ENCODE measurements at places on chromosomes 1 and 21.

GRCh38 chr1:203589171-203589570, 37.5 kb upstream of the ATP2B4 start:
- DNase-seq: peak; percentile 63

- peak; percentile 16 for DNase-seq
These were observed 177.1 kb downstream of the MAGI3 start for GRCh38 chr1:113567427-113567826.

GRCh38 chr1:217747156-217747769, 116.1 kb downstream of the SPATA17 start:
- peak; percentile 50 for DNase-seq

- DNase-seq: no peak
These were observed 24.2 kb downstream of the NCF2 start for GRCh38 chr1:183566026-183566425.

DNA sequence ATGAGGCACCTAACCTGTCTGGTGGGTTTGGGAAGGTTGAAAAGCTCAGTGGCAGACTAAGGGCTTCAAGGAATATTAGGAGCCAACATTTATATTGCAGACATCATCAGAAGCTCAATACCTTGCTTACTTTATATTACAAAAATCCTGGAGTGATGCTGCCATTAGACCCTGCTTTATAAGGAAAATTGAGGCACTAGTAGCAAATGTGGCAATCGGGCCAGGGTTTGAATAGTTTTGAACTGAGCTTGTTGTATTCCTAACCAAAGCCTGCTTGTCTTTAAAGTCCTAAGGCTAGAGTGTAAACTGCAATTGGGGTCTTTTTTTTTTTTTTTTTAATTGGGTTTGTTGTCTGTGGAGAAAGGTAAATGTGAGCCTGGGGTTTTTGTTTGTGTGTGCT, 14.3 kb downstream of the L1TD1 start:
- DNase-seq: no peak

Measured in eye (tissue), 1 donor.